ENCODE measurements at places on chromosomes 2 and 18.
A peak's percentile ranks its signal among the peaks of the same experiment; 100 is the strongest.

DNA sequence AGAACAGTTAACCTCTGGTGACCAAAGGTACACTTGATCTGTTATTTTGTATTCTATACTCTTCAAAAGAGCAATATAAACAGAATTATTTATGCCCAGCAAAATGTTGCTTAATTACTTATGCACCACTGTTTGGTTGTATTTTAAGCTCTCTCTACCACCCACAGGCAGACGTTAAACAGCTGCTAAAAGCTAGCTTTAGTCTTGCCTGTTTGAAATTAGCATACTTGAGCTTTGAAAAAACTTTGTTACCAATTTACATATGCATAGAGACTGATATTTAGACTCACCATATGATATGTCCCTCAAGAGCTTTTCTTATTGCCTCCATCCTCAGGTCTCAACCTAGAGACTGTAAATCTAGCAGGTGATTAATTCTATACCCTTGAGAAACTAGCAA, 426.9 kb downstream of the NR4A2 start:
- no peak for DNase-seq

DNA sequence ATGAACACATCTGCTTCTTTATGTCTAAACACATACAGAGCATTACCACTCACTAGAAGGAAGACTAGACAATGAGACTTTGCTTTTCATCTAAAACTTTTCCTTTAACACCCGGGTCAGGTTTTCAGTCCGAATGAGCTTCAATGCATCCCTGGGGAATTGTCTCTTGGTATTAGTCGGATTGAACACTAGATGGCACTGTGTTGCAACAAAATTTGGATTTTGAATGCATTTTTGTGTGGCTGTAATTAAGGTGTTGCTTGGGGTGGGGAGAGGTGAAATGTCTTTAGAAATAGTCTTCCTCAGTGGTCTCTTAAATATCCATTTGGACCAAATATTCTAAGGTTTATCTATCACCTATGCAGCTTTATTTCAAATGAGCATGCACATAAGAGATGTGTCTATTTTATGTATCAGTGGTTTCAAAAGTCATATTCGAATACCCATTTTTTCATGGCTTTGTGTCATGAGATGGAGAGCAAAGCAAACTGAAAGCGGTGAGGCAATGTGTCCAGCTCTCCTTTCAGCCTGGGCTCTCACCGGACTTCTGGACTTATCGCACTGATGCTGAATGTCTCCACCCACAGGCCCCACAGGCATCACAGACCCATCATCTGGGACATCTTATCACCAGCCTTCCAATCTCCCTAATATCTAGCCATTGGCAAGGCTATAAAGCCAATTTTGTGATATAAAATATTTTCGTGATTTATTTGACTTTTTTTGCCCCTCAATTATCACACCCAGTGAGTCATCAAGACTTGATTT, 510.3 kb downstream of the RNF144A start:
- peak; percentile 70 for DNase-seq

GRCh38 chr2:66255136-66255535, 179.8 kb upstream of the MEIS1 start:
- no peak for DNase-seq

DNA sequence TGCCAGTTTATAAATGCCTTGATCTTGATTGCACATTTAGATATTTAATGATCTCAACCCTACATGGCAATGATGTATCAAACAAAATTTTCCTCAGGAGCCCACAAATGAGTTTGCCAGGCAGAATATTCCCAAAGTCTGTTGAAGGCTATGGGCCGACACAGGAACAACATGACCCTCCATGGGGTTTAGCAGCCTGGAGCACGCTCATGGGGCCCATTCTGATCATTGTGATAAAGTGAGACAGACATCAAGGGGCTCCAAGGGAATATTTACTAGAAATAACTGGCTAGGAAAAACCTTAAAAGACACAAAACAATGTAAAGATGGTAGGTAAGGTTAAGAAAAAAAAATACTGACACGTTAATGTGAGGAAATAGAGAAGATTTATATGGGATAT, 485.4 kb downstream of the PLCL1 start:
- DNase-seq, result no peak

DNA sequence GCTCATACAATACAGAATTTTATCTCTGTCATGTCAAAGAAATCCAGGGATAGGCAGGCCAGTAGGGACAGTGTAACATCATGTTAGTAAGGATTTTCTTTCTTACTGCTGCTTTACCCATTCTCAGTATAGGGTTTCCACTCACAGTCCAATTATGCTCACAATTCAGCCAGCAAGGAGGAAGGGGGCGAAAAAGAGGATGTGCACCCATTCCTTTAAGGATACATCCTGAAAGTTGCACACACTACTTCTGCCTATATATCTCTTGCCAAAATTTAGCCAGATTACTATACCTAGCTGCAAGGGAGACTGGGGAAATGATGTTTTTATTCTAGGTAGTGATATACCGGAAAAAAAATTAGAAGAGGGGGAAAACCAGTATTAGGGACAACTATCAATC, 66.1 kb downstream of the BAZ2B start:
- no peak for DNase-seq

DNA sequence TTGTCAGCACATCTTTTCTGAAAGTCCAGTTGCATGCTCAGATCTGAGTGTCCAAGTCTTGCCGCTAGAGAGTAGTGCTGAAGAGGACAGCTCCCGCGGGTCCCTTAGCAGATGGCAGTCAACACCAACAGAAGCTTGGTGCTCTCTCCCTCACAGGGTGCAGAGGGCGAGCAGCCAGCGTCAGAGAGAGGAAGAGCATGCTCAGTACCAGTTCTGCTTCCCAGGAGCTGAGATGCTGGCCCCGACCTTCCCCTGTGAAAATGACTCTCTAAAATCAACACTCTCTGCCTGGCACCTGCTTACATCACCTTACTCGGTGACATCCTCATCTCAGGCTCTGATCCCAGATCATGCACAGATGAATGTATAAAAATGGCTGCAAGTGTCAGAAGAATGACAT, 86.0 kb upstream of the TWIST2 start:
- DNase-seq, result no peak

- no peak for DNase-seq
Measured at GRCh38 chr2:27076323-27076722, 2.1 kb upstream of the EMILIN1 start.

DNA sequence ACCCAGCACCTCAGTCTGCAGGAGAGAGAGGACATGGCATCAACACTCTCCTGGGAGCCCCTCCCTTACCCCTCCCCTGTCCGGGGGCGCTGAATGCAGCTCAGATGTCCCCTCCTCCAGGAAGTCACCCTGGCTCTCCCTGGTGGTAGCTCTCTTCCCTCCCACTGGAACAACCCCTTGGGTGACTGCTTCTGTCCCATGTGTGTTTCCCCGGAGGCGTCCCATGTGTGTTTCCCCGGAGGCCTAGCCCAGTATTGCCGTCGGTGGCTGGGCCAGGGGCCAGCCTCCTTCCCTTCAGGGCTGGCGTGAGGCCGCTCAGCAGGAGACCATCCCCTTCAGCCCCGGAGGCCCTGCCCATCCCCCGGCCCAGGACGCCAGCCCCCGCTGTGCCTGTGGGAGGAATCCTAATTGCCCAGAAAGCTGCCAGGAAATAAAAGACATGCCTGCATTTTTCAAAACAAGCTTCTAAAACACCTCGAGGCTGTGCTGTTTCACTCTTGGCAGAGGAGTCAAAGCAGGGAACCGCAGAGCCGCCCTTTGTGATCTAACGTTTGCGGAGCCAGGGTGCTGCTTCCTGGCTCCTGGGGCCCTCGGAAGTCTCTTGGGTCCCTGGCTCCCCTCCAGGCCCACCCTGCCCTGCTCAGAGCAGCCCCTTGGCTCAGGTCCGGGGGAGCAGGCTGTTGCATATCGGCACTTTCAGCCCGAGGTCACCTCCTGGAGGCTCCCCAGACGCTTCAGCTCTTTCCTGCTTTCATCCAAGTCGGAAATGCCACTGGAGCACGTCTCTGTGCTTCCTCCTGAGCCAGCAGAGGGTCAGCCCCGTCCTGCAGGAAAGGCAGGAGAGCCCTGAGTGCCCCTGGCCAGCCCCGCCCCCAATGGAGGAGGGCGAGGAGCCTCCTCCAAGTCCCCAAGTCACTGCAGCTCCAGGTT, 11.4 kb downstream of the SNED1 start:
- DNase-seq, result peak; percentile 11

All from COR-L47 (cell line).